ENCODE measurements at places on chromosomes 12 and 14. TPM values are rescaled to one million over a fixed set of nuclear protein-coding genes. Genes with fewer than 3 reads are reported as not detected.

- peaks cover 8% of the 10 kb centered on the region for H3K4me1 ChIP-seq
- DNase-seq: no peak
- H3K36me3 ChIP-seq: no peaks in the 10 kb centered on the region
- no peak overlapping the region for H3K4me3 ChIP-seq
- no peaks in the 10 kb centered on the region for H3K27me3 ChIP-seq
Observed at GRCh38 chr14:33120966-33121365, 182.3 kb downstream of the NPAS3 start.

GRCh38 chr14:104152686-104153393 lies 14.5 kb downstream of the KIF26A start:
- no peaks in the 10 kb centered on the region for H3K36me3 ChIP-seq
- DNase-seq: no peak
- H3K4me1 ChIP-seq: peaks cover 15% of the 10 kb centered on the region

- peaks cover 44% of the 10 kb centered on the region for H3K4me1 ChIP-seq
- H3K27me3 ChIP-seq: peaks cover 42% of the 10 kb centered on the region
- no peak for DNase-seq
- no peak overlapping the region for H3K4me3 ChIP-seq
- no peaks in the 10 kb centered on the region for H3K36me3 ChIP-seq
Observed at GRCh38 chr12:12788131-12788530, 2.7 kb downstream of the APOLD1 start.

DNA sequence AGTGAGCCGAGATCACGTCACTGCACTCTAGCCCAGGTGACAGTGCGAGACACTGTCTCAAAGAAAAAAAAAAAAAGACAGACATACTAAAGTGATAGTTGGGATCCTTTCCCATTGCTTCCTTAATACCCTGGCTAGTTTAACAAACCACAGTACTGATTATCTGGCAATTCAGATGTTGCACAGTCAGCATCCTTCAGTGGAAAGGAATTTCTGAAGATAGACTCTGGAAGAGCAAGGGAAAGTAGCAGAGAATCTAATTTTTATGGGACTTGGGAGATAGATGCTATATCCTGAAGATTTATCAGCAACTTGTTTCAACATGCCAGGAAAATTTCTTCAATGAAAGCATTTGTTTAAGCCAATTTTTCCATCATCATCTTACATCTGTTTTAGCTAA lies 6.5 kb upstream of the PPFIBP1 start:
- H3K36me3 ChIP-seq: no peaks in the 10 kb centered on the region
- no peak overlapping the region for H3K4me3 ChIP-seq
- peaks cover 20% of the 10 kb centered on the region for H3K27me3 ChIP-seq
- H3K27ac ChIP-seq: no peak overlapping the region
- DNase-seq: no peak

DNA sequence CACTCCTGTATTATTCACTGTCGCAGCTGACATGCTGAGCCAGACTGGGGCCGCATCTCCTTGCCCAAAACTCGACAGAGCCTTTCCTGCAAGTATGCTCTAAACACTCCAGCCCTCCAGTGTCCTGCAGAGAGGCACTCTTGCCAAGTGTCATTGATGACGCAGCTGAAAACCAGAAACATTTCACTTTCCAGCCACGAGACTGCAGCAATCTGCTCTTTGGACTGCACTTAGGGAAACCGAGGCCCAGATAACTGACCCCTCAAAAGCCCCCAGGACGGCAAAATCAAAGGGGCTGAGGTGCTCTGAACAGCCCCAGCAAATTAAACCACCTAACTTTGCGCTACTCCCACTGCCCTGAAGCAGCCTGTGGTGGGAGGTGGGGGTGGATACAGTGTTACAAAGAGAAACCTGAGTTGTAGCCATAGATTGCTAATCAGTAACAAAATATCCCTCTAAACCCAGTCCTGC lies 2.6 kb downstream of the CCDC85C start:
- no peak for DNase-seq
- peak overlapping the region; percentile 69 for H3K4me3 ChIP-seq
- peaks cover 32% of the 10 kb centered on the region for H3K4me1 ChIP-seq
- no peaks in the 10 kb centered on the region for H3K36me3 ChIP-seq
- no peak overlapping the region for H3K27ac ChIP-seq

GRCh38 chr14:95496111-95496681 lies 20.3 kb downstream of the SYNE3 start:
- no peaks in the 10 kb centered on the region for H3K36me3 ChIP-seq
- H3K27me3 ChIP-seq: no peaks in the 10 kb centered on the region
- H3K27ac ChIP-seq: 0 out of 2 replicates have a peak overlapping the region, but pooled peaks have one; percentile 27

- no peak for DNase-seq
- H3K4me3 ChIP-seq: no peak overlapping the region
- no peaks in the 10 kb centered on the region for H3K4me1 ChIP-seq
- no peak overlapping the region for H3K27ac ChIP-seq
Observed at GRCh38 chr12:131869871-131870418, 24.5 kb upstream of the ULK1 start.

GRCh38 chr12:101931498-101932326 lies 54.3 kb downstream of the DRAM1 start:
- H3K36me3 ChIP-seq: no peaks in the 10 kb centered on the region
- peaks cover 9% of the 10 kb centered on the region for H3K4me1 ChIP-seq
- no peak overlapping the region for H3K4me3 ChIP-seq
- no peak for DNase-seq
- H3K27ac ChIP-seq: no peak overlapping the region

- no peak for DNase-seq
- no peaks in the 10 kb centered on the region for H3K36me3 ChIP-seq
- H3K27ac ChIP-seq: no peak overlapping the region
- no peak overlapping the region for H3K4me3 ChIP-seq
Observed at GRCh38 chr14:97802430-97803373, 1005.5 kb downstream of the VRK1 start.

DNA sequence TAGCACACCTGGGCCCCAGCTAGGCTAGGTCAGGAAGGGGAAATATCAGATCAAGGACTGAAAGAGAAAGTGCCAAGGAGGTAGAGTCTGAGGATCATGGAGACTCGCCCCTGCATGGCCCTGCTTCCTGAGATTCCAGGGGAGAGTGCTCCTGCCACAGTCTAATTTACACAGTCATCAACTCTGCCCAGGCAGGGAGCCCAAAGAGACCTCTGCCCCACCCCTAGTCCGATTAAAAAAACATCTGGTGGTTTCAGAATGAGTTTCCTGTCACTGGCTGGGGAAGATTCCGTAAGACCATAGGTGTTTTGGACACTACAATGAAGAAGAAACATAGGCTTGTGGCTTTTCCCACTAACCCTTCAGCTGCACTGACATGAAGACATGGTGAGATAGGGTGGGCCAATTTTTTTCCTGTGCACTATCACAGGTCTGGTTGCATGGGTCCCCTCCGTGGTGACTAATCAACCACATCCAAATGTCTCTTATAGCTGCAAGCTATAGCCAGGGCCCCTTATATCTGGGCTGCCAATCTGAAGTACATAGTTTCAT lies 31.5 kb upstream of the GZMB start:
- no peak for DNase-seq
- H3K27me3 ChIP-seq: no peaks in the 10 kb centered on the region
- no peaks in the 10 kb centered on the region for H3K36me3 ChIP-seq
- H3K27ac ChIP-seq: no peak overlapping the region

GRCh38 chr12:82203086-82203485 lies 155.1 kb downstream of the CCDC59 start:
- H3K27me3 ChIP-seq: no peaks in the 10 kb centered on the region
- no peaks in the 10 kb centered on the region for H3K4me1 ChIP-seq
- no peak overlapping the region for H3K4me3 ChIP-seq
- peaks cover 14% of the 10 kb centered on the region for H3K36me3 ChIP-seq

GRCh38 chr14:58491593-58491992 lies 64.1 kb downstream of the KIAA0586 start:
- H3K27ac ChIP-seq: no peak overlapping the region
- no peak overlapping the region for H3K4me3 ChIP-seq
- no peaks in the 10 kb centered on the region for H3K4me1 ChIP-seq
- no peaks in the 10 kb centered on the region for H3K27me3 ChIP-seq
- DNase-seq: no peak
- H3K36me3 ChIP-seq: peaks cover 8% of the 10 kb centered on the region

DNA sequence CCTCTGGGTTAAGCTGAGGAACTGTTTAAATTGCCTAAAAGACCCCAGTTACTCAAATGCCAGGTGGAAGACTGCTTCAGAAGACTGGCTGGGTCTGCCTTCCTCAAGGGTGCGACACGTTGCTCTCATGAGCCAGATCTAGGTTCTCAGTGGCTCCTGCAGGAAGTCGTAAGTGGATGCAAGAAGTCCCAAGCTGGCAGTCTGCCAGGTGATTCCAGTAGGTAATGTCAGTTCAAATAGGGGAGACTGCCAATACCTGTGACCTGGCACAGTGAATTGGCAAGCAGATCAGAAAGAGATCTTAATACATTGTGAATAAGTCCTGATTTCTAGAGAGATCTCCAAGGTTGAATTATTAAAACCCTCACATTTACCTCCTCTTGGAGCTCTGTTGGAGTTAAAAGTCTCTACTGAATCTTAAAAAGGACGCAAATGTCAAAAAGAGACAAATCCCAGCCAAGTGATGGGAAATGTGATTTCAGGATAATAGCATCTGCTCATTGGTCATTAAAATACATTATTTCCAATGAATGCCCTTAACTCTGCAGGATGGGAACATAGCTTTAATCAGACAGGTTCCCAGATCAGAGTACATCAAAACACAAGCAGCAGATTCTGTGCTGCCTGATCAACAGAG lies 98.8 kb upstream of the FRMD6 start:
- H3K4me1 ChIP-seq: no peaks in the 10 kb centered on the region
- H3K36me3 ChIP-seq: no peaks in the 10 kb centered on the region
- H3K27me3 ChIP-seq: no peaks in the 10 kb centered on the region
- no peak overlapping the region for H3K4me3 ChIP-seq
- DNase-seq: no peak

DNA sequence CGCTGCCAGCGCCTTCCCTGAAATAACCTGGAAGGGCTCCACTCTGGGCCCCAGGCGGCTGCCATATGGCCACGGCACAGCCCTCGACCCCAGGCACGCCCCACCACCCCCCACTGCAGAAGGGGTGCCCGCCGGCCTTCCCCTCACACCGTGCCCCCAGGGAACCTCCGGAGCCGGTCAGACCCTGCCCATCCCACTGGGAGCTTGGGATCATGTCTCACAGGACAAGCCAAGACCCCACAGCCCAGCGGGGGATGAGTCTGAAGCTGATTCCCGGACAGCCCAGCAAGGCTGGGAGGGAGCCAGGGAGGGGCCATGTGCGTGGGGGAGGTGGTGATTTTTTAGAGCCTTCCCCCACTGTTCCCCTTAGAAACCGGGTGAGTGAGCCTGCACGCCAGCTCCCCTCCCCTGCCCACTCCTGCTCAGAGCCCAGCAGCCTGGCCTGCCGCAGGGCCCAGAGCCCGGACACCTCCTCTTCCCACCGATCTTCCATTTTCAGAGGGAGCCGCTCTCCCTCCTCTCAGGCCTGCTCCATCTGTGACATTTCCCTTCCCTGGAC lies 1.4 kb downstream of the RIMBP2 start:
- no peak overlapping the region for H3K27ac ChIP-seq
- DNase-seq: no peak
- H3K27me3 ChIP-seq: peaks cover 76% of the 10 kb centered on the region
- peak overlapping the region; percentile 90 for H3K4me3 ChIP-seq

GRCh38 chr12:116827432-116827831 lies 53.8 kb downstream of the HRK start:
- H3K27ac ChIP-seq: no peak overlapping the region
- no peaks in the 10 kb centered on the region for H3K4me1 ChIP-seq
- no peak overlapping the region for H3K4me3 ChIP-seq
- no peaks in the 10 kb centered on the region for H3K27me3 ChIP-seq
- peaks cover 3% of the 10 kb centered on the region for H3K36me3 ChIP-seq

DNA sequence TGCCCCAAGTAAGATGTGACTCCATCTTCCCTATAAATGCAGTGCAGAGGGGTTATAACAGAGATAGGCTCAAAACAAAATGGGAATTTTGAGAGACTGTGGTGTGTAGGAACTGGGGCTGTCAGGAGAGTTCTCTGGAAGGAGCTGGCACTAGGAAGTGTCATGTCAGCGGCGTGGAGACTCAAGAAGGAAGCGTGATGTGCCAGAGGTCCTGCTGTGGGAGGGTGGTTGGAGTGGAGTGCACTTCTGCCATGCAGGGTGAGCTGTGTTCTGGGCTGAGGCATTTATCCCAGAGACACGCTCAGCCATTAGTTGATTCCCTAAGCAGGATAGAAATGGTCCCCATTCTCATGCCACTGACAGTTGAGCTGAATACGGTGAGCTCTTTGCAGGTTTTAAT lies 19.0 kb downstream of the GLT1D1 start:
- H3K27me3 ChIP-seq: peaks cover 18% of the 10 kb centered on the region
- peaks cover 61% of the 10 kb centered on the region for H3K36me3 ChIP-seq
- DNase-seq: no peak

DNA sequence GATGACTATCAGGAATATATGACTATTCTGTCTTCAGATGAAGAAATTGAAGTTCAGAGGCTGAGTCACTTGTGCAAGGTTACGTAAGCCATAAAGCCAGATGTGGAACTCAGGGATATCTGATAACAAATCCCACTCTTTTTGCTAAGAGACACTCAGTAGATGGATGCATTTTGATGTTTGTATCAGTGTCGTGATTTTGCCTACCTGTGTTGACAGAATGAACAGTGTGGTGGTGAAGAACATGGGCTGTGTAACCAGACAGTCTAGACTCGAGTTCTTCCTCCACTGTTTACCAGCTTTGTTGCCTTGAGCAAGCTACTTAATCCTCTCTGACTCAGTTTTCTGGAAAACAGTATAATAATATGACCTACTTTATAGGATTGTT lies 93.9 kb downstream of the DAAM1 start:
- no peak overlapping the region for H3K27ac ChIP-seq
- no peak for DNase-seq
- peaks cover 38% of the 10 kb centered on the region for H3K36me3 ChIP-seq
- H3K4me3 ChIP-seq: no peak overlapping the region

- H3K27me3 ChIP-seq: no peaks in the 10 kb centered on the region
- no peak overlapping the region for H3K4me3 ChIP-seq
- H3K27ac ChIP-seq: peak overlapping the region; percentile 84
- no peak for DNase-seq
Observed at GRCh38 chr12:81800298-81801148, 41.4 kb upstream of the PPFIA2 start.

DNA sequence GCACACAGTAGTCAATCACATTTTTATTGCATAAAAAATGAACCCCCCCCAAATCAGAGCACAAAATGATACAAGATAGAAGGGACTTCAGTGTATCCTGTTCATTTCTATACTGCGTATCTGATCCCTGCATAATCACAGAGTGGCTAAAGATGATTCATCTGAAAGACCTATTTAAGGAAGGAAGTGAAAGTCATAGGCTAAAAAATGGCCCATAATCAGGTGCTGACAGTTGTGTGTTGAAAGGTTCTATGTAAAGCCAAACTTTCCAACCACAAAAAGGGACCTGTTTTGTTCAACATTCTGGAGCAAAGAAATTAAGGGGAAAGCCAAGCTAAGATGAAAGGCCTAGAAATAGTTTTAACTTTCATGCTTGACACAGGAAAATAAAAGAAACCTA lies 147.8 kb upstream of the ATP2B1 start:
- H3K27me3 ChIP-seq: peaks cover 12% of the 10 kb centered on the region
- H3K4me3 ChIP-seq: no peak overlapping the region
- no peak overlapping the region for H3K27ac ChIP-seq
- H3K36me3 ChIP-seq: no peaks in the 10 kb centered on the region

- H3K36me3 ChIP-seq: no peaks in the 10 kb centered on the region
- DNase-seq: no peak
- no peaks in the 10 kb centered on the region for H3K4me1 ChIP-seq
- no peak overlapping the region for H3K27ac ChIP-seq
Observed at GRCh38 chr12:71223139-71223538, 65.3 kb upstream of the TSPAN8 start.

Gene LDHB
- total RNA-seq: 1,559 TPM

Gene SYNDIG1L
- 1.9 TPM for total RNA-seq

Gene C1R
- 8.9 TPM for total RNA-seq

Gene TESPA1
- 0.25 TPM for total RNA-seq

Gene CLBA1
- total RNA-seq: 3.8 TPM

Gene CCDC197
- total RNA-seq: not detected

Gene AGAP2
- total RNA-seq: 2.0 TPM

Gene SIX1
- 0.59 TPM for total RNA-seq
